ENCODE measurements at places on chromosomes 7 and 10.
A peak's percentile ranks its signal among the peaks of the same experiment; 100 is the strongest.

DNA sequence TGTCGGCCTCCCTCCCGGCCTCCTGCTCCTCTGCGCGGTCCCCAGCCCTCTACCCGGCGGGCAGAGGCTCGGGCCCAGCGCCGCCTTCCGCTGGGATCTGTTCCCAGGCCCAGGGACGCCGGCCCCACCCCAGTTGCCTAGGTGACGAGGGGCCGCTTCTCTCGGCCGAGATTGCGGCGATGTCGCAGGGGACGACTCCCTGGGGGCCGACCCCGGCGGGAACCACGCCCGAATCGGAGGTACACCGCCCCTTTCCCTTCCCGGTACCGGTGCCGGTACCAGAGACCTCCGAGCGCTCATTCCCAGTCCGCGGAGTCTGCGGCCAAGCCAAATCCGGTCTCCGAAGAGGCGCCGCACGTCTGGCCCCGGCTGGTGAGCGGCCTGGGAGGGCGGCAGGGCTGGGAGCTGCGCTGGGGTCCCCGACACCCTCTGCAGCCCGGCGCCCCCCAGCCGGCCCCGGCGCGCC, at the start of gene CABCOCO1:
Gene CABCOCO1, plus strand, starts transcription at position 136 of the 466 bp plus-strand sequence. Its CDS starts 44 bp downstream, at position 180.
- DNase-seq = no peak

DNA sequence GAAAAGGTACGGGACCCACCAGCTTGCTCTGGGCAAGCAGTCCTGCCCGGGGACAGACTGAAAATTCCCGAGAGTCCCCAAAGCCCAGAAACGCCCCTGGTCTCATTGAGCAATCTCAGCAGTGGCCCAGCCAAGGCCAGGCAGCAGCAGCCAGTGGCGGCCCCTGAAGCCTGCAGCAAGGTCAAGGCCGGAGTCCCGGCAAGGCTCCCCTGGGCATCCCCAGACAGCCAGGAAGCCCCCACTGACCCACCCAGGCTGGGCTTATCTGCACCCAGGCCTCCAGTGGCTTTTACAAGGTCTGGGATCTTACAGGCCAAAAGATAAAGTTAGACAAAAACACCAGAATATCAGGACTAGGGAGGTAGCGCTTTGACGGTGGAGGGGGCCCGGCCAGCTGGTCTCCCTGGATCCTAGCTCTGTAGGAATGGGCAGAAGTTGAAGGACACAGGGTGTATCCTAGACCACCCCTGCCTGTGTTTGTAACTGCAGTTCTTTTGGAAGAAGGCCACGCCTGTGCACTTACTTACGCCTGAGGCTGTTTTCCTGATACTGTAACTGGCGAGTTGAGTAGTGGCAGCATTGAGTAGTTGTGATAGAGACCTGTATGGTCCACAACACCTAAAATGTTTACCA, 130.5 kb upstream of the NPS start:
- DNase-seq = no peak

- DNase-seq = no peak
Observed at GRCh38 chr10:99527526-99528493, 4.9 kb upstream of the NKX2-3 start.

DNA sequence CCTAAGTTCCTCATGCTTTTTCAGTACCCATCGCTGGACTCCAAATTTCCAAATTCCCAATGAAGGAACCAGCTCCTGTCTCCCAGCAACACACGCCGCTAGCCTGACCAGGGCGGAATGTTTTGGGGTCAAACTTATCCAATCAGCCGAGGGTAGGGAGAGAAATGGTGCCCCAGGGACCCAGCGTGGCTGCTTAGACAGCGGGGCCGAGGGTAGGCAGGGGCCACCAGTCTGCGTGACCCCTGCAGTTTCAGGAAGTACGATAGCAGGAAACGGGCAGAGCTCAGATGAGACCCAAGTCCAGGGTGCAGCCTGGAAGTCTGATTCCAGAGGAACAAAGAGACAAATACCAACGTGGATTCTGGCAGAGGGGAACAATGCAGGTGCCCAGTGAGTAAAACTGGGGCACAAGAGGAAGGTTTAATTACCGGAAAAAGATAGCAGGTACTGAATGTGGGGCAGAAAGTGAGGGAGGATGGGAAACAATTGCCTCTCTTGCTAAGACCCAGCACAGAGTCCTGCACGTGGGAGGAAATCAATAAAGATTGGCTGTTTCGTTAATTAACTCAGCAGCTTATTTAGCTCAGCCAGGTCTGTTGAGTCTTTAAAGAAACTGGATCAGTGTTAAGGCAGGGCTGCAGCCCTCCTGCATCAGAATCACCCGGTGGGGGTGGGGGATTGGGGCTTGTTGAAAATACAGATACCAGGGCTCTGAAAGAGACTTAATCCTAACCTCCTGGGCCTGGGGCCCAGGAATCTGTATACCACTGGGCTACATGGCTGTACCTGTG, 50.4 kb upstream of the NFE2L3 start:
- DNase-seq = no peak

DNA sequence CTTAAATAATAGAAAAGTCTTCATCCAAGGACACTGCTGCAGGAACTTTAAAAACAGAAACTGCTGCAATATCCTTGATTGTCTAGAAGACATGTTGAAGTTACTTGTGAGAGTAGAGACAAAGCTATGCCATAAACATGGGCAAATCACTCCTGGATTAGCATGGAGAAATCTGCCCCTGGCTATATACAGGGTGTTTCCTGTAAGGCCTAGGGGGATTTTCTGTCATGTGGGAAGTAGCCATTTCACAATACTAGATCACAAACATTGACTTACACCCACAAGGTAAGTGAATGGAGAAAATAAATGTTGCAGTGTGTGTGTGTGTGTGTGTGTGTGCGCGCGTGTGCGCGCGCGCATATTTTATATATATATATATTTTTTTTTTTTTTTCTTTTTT, 35.2 kb upstream of the PDK4 start:
- DNase-seq = no peak

DNA sequence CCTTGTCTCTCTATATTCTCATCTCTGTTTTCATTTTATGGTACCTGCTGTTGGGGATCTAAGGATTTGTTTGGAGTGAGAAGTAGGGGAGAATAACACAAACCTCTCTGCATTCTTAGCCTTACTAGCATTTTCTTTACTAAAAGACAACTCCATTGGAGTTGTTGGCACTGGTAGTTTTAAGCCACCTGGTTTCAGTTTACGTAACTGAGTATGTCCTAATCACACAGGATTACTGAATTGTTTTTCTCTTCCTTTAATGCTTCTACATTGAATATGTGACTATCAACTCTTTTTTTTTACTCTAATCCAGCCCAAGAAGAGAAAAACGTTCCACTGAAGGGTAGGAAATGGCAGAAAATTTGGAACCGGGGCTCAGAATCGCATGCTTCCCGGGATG, 30.0 kb upstream of the TRIL start:
- no peak for DNase-seq

GRCh38 chr7:20598459-20599309, 16.8 kb upstream of the ABCB5 start:
- peak; percentile 46 for DNase-seq

GRCh38 chr10:104256335-104256961, 1.8 kb downstream of the GSTO1 start:
- peak; percentile 32 for DNase-seq

DNA sequence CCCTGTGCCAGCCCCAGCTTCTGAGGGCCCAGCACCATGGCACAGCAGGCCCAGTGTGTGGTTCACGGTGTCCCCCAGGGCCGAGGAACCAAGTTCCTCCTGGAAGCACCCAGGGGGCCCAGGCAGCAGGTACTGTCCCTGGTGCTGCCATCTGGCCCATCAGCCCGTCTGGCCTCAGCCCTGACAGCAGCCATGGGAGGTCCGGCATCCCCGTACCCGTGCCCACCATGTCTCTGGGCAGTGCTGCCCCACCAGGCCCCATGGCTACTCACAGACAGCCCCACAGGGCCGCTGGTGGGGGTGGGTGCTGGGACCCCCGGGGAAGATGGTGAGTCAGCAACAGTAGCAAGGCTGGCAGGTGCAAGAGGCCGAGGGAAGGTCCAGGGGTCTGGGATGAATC, 32.8 kb downstream of the STK32C start:
- DNase-seq = no peak

- DNase-seq = no peak
Observed at GRCh38 chr10:37520488-37520887, 336.9 kb downstream of the ZNF248 start.

DNA sequence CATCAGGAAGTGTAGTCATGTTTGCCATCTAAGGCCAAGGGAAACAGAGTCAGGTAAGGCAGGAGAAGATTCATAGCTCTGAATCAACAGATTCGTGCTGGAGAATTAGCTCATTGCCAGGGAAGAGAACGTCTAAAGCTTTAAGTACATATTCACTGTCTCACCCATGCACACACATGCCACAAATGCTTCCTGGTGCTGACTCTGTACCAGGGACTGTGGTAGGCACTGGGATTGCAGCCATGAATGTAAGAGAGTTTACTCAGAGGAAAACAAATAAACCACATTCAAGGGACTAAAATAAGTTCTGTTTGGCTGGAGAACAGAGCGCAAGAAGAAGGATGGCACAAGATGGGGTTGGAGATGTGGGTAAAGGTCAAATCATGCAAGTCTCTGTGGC, 89.8 kb upstream of the HPS1 start:
- peak; percentile 5 for DNase-seq

- no peak for DNase-seq
Observed at GRCh38 chr10:63681993-63682697, 160.9 kb downstream of the REEP3 start.

DNA sequence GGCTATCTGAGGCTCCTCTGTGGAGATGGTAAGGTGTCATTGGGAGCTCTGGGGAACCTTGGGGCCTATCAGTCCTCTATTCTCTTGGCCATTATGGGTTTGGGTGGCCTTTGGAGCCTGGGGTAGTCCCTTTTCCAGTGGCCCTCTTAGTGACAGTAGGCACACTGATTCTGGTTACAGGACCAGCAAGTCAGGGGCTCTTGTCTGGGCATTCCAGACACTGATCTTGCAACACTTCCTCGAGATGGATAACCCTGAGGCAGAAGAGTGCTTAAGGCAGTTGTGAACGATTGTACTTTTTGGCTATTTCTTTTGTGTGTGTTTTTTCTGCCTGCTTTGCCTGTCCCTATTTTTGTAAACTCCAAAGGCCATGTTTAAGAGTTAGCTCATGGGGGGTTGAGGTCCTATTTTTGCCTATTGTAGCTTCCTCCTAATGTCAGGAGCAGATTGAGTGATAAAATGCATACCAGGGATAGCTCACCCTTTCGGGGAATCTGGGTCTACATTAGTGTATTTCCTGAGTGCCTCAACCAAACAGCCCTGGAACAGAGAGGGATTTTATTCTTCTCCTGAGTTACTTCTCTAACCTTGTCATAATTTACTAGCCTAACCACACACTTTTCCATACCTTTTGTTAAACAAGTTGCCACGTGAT, 61.2 kb downstream of the PRKAR2B start:
- no peak for DNase-seq

DNA sequence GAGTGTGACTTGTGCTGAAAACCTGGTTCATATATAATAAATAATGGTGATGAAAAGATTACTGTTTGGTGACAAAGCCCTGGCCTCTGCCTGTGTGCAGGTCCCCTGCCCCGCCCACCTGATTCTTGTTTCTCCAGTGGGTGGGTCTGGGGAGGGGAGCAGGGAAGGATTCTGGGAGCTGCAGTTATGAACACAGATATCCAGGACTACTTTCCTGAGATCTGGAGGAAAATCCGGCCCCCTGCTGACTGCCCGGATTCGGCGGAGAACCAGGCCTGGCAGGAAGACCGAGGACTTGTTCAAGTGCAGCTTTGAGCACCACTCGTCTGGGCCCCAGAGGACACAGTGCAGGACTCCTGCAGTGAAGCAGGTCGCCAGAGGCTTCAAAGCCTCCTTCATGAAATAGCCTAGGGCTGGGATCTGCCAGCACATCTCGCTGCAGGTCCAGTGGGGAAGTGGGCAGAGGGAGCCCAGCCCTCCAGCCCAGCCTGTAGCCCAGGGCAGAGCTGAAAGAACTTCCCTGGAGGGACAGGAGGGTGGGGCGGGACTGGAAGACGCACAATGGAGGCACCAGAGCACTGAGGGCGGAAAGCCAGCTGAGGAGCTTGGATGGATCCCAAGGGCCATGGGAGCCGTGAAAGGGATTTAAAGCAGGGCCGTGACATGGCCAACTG, 7.0 kb downstream of the ATP6V0E2 start:
- DNase-seq = no peak

DNA sequence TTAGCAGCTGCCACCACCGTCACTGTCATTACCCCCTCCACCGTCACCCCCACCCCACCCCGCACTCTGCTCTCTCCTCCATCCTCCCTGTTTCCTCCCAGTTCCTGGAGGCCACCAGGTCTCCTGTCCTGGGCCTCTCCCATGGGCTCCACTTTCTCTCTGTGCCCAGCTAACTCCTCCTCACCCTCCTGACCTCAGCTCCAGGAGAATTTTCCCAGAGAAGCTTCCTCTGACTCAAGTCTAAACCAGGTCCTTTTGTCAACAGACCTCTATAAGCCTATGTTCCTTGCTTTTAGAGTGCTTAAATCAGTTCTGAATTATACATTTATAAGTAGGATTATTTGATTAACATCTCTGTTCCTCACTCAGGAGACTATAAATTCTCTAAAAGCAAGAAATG, 150.0 kb downstream of the ARHGAP12 start:
- DNase-seq = no peak

GRCh38 chr7:35720849-35721248, 25.9 kb upstream of the HERPUD2 start:
- DNase-seq = no peak

DNA sequence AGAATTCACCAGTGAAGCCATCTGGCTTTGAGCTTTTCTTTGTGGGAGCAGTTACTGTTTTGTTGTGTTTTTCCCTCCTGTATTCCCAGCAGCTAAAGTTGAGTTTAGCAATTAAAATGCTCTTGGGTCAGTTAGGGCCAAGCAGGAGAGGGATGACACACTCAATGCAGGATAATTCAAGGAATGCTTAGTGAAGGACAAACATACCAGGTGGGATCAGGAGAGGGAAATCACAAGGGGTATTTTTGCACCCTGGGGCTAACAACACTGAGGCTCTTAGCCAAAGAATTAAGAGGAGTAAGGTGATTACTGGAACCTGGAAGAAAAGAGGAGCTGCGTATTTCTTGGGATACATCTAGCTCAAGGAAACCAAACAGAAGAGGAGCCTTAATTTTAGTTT, 82.4 kb upstream of the KCND2 start:
- DNase-seq = no peak

DNA sequence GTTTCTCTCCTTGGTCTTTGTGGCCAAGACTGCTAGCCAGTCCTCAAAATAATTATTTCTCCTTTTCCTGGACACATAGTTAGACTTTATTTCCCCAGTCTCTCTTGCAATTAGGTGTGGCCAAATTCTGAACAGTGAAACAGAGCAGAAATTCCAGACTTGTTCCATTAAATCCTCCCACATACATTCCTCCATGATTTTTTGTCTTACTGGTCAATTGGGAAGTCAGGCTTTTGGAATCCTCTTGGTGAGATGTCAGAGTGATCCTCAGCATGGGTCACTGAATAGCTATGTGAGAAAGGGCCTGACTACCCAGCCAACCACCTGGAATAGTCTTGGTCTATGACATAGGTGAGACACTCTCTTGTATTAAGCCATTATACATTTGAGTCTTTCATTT, 164.2 kb downstream of the DGKI start:
- no peak for DNase-seq

DNA sequence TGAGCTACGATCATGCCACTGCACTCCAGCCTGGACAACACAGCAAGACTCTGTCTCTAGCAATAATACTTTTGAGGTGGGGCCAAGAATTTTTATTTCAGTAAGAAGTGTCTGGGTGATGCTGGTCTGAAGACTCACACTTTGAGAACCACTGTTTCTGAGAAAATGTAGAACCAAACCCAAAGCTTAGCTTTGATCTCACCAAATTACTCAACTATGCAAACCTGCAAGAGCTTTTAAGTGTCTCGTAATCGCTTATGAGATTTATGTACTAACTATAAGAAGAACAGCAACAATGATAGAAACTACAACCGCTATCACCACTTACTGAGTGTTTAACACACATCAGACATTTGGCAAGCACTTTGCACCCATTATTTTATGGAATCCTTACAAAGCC, 29.5 kb downstream of the APBB1IP start:
- DNase-seq = no peak

Data from Jurkat, Clone E6-1 (cell line).